Calu3 (cell line): ENCODE measurements at places on chromosomes 3 and 15.

GRCh38 chr3:97778152-97778551 is 13.6 kb downstream of the ARL6 start:
- no peak for DNase-seq

GRCh38 chr15:90388462-90389380 is 679 bp downstream of the IQGAP1 start:
- peak; percentile 68 for DNase-seq

DNA sequence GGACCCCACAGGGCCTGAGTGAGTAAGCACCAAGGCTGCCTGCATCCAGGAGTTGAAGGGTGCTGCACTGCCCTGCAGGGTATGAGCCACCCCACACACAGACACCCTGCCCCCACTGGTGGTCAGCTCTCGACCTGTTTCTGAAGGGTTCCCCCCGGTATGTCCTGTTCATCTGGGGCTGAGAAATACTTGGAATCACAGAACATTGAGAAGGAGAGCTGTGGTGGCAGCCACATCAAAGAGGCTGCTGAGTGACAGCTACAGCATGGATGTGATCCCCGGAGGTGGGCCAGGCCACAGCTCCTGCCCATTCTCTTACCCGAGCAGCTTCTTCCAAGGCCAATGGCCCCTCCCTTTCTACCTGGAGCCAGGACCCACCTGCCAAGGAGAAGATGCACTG is 66.4 kb upstream of the PLXNA1 start:
- DNase-seq, result no peak

GRCh38 chr15:93420050-93420452 is 331.0 kb upstream of the RGMA start:
- no peak for DNase-seq

GRCh38 chr3:229183-229661 is 32.7 kb downstream of the CHL1 start:
- DNase-seq, result no peak

DNA sequence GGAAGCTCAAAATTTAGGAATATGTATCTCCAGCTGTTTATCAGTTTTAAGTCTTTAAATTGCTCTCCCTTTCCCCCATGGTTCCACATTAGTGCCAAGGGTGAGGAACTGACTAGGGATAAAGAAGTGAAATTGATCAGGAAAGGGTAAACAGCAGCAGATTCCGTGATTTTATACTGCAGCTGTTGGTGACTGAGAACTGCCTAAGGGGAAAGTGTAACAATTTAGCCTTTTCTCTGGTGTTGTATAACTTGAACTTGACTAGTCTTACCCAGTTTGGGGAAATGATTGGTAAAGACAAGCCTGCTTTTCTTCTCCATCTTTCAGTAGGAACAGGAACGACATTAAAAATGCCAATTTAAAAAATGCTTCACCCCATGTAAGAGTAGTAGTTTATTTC is 5.0 kb downstream of the SPRED1 start:
- no peak for DNase-seq

- no peak for DNase-seq
These were observed 55.4 kb downstream of the TMCC1 start for GRCh38 chr3:129838086-129838485.

GRCh38 chr3:172710664-172711453 is at the start of gene NCEH1:
NCEH1 (minus strand) TSS chr3:172711067; CDS start chr3:172710984, 83 bp downstream.
- DNase-seq, result peak; percentile 97

- DNase-seq, result no peak
These were observed 58.8 kb downstream of the ADAM10 start for GRCh38 chr15:58690703-58691102.

GRCh38 chr3:37772773-37773354 is 88.8 kb upstream of the CTDSPL start:
- DNase-seq, result no peak

DNA sequence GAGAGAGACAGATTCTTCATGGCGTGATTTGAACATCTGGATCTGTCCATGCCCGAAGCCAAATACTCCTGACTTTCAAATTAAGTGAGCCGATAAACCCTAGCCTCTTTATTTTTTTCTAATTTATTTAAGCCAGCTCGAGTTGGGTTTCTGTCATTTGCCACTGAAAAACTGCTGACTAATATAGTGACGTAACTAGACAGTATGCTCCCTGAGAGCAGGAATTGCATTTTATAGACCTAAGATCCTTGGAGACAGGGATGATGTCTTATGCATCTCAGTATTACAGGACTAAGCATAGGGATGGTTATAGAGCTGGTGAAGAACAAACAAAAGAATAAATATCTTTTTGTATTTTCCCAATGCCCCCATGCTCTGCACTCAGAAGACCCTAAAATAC is 4.6 kb downstream of the LHFPL4 start:
- no peak for DNase-seq

- DNase-seq, result no peak
These were observed 33.5 kb downstream of the ADAM10 start for GRCh38 chr15:58716027-58716426.

GRCh38 chr3:6132684-6133432 is 728.1 kb upstream of the GRM7 start:
- DNase-seq, result no peak

- no peak for DNase-seq
These were observed 142.8 kb upstream of the ATP2B2 start for GRCh38 chr3:10648181-10648580.

DNA sequence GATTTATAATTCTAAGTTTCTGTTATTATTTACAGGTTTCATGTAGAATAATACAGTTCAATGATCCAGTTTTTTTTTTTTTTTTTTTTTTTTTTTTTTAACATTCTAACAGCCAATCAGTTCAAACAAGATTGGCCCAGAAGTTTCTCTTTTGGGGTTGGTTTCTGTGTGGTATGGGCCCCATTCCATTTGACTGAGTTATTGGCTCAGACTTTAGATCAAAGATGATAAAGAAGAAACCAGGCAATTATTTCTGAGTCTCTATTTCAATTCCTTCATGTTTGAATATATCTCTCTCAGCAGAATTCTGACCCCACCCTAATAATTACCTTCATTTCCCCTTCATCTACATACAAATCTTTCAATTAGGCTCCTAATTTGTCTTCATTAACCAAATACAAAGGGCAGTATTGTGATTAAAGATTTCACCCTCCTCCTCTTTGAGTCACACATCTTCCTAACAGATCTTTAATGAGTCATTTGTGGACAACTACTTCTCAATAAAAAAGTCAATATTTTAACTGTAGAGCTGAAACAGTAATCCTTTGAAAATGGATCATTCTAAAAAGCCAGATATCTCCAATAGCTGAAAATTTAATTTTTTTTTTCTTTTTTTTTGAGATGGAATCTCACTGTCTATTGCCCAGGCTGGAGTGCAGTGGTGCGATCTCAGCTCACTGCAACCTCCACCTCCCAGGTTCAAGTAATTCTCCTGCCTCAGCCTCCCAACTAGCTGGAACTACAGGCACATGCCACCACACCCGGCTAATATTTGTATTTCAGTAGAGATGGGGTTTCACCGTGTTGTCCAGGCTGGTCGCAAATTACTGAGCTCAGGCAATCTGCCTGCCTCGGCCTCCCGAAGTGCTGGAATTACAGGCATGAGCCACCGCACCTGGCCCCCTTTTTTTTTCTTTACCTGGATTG is 878.8 kb downstream of the NAALADL2 start:
- DNase-seq, result peak; percentile 30

DNA sequence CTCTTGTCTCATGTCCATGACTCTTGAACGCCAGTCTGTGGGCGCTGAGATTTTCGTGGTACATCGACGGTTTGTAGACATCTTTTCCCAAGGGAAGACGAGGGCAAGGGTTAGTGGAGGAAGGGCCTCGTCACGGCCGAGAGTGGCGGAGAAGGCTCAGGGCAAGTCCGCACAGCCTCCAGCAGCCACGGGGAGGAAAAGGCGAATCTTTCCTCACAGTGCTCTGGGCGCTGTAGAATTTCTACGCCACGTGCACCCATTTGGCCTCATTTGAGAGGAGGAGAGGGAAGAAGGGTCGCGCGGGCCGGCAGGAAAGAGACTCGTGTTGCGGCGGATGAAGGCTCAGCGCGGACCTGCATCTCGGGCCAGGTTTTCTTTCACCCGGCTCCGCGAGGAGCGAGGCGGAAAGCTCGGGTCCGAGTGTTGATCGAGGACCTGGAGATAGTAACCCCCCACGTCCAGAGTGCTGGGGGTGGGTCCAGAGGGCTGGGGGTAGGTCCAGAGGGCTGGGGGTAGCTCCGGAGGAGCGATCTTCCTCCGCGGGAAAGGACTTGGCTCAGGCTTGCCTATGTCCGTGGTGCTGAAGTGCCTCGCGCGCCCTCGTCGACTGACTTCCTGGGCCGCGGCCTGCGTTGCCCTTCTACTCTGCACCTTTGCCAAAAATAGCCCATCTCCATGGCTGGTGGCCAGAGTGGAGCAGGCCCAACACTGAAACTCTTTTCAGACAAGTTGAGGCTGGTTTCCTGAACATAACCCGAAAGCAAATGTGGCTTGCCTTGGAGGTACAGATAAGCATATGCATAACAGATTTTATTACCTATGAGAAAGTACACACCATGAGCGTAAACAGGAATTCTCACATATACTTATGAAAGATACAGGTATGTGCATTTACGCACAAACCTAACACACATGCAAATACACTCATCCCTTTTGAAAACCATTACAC is 1.1 kb downstream of the SLC35G2 start:
- DNase-seq, result peak; percentile 82

DNA sequence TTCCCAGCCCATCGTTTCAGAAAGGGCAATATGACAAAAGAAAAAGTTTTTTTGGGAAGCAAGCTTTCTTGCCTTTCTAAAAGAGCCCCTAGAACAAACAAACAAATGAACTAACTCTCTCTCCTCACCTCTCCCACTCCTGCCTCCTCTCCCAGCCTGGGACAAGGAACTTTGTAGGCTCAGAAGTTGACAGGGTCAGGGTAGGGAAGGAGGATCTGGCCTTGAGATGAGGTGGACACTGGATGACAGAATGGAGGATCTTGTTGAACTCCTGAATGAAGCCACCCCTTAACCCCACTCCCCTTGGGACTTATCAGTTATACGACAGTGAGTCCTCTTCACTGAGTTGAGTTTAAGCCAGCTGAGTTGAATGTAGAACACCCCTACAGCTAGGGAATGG is 1.6 kb upstream of the ITGA11 start:
- DNase-seq, result no peak

DNA sequence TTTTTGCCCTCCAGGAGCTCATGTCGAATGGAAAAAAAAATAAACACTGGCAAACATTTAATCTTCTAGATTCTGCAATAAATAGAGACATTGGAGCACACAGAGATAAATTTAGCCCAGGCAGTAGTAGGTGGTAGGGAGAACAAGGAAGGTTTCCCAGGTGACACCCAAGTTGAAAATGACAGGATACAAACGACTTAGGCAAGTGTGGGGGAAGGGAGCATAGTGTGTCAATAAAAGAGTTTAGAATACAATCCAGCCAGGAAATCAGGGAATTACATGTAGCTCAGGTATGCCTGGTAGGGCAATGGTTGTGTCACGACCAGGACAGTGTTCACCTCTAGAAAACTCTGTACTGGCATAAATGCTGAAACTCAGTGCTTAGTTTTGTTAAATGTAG is 364.6 kb upstream of the AGTR1 start:
- peak; percentile 40 for DNase-seq

DNA sequence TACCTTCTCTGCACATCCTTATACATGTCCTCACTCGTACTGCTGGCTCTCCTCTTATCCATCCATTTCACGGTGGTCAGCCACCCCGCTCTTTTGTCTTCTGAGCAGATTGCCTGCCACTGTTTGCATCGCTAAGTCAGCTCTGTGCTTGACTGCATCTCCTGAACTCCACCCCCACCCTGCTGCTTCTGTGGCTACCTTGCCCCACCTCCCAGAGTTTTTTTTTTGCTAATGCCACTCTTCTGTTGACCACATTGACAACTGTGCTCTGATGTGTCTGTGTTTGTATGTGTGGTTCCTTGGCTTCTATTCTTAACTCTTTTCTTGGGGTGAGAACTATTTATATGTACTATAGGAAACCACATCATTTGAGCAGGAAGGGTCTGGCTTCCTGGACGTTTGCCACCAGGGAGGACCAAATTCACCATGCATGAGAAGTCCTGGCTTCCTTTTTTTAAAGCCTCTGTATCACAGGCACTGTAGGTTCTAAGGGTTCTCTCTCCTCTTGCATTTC is 12.8 kb upstream of the MTMR10 start:
- no peak for DNase-seq
